Activated naive CD8-positive, alpha-beta T cell treated with anti-CD3 and anti-CD28 coated beads, Interleukin-2, amount 50 U/mL, for 24 hours (primary cell): ENCODE measurements at places on chromosomes 1 and 21.

DNA sequence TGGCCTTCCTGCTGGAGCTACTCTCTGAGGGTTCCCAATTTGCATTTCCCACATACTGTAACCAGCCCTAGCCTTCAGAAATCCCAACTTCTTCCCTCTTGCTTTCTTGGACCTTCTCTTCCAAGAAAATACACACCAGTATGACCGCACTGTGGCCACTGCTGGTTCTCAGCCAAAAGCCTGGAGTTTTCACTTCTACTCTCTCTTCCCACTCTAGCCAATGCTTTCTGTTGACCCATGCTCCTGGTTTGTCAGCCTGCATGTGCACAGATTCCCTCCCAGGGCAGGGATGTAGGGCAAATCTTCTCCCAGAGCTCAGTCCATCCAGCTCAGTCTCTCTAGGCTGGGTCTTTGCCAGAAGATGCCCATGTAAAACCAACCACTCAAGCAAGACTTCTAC, 664 bp downstream of the SLAMF1 start:
- no peak for DNase-seq

- DNase-seq: no peak
Measured at GRCh38 chr1:13781907-13782633, 82.1 kb downstream of the PRDM2 start.

DNA sequence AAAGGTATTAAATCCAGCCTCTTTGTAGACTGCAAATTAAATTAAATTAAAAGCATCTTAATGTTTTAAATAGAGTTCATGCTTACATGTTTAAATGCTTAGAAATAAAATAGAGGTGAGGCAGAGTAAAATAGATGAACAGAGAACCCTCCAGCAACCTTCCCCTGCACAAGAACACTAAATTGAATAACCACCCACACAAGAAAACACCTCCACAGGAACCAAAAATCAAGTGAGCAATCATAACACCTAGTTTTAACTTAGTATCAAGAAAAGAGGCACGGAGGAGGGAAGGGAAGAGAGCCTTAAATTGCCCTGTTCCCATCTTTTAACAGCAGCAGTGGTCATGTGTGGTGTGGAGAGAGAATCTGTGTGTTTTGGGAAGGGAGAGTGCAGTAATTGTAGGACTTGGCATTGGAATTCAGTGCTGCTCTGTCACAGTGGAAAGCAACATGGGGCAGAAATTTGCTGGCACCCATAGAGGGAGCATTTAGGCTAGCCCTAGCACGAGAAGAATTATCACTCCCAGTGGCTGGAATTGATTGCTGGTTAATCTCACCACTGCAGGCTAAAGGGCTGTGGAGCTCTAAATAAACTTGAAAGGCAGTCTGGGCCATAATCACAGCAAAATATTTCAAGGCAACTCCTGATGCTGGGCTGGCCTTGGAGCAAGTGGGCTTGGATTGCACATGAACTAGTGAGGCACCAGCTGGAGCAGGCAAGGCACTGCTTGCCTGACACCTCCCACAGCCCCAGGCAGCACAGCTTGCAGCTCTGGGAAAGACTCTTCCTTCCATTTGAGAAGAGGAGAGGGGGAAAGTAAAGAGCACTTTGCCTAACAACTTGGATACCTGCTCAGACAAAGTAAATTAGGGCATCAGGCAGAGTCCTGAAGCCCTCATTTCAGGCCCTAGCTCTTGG, 1478.8 kb downstream of the NCAM2 start:
- DNase-seq: no peak

- no peak for DNase-seq
Measured at GRCh38 chr1:233638513-233638912, 24.6 kb downstream of the KCNK1 start.

- no peak for DNase-seq
Measured at GRCh38 chr1:219965285-219966070, 37.1 kb upstream of the SLC30A10 start.

DNA sequence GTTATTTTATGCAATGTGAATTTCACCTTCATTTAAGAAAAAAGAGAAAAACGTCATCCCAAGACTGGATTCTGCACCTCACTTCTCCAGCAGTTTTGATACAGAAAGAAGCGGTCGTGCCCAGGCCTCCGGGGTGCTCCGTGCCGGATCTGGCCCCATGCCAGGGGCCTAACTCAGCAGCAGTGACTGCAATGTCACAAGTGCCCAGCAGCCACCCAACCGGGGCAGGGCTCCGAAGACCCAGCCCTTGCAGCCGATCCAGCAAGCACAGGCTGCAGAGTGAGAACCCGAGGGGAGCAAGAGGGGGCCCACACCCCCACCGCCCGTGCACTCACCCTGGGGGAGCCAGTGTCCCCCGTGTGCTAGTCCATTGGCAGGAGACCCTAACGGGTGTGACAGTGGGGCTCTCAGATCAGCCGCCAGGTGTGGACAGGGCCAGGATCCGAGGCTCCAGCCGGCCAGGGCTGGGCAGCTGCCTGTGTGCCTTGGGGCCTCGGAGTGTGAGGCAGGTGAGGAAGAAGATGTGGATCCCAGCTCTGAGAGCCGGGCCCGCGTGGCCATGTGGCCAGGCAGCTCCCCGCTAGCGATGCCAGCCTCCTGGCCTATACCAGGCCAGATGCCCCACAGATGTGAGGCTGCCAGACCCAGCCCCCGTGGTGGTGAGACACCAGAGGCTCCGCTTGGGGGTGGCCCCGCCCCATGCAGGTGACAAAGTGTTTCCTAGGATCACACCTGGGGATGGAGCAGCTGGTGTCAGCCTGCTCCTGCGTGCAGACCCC, 60.6 kb downstream of the MEGF6 start:
- DNase-seq: no peak
